ENCODE measurements at places on chromosomes 1 and 21.

- no peak for DNase-seq
Observed at GRCh38 chr1:36118447-36119204, 6.4 kb downstream of the COL8A2 start.

DNA sequence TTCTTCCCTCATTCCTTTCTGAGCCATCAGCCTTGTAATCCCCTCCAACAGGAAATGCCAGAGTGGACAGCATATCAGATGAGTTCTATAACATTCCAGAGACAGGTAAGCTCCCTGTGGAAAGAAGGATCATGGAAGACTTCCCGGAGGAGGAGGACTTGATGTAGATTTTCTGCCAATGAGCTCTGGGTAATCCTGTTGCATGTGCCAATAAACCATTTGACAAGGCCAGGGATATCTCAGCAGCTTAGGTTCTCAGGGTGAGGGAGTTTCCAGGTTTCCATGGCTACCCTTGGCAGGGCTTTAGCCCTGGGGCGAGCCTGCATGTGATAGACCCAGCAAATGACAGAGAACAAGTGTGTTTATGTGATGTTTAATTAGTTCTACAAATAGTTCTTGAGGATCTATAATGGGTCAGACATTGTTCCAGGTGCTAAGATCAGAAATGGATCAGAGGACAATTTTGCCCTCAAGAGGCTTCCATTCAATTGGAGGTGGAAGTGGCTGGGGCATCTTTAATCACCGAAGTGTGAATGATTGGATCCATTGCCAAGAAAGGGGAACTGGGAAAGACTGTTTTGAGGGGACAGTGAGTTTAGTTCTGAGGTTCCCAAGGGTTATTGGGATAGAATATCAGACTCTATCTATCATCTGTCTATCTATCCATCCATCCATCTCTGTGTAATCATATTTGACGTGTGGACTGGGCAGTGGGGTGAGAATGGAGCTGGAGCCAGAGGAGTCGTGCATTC, 6.9 kb downstream of the PLA2G5 start:
- DNase-seq: peak; percentile 36

DNA sequence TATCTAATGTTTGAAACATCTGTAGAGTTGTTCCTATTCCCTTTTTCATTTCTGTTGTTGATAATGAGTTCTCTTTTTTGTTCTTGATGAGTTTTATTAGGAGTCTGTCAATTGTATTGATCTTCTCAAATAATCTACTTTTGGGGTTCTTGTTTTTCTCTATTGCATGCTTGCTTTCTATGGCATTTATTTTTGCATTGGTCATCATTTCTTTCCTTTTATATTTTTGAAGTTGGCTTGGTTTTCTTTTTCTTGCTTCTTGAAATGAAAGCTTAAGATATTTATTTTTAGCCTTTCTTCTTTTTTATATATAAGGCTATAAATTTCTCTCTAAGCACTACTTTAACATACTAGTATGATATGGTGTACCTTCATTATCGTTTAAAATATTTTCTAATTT, 381.8 kb downstream of the NPHP4 start:
- no peak for DNase-seq

DNA sequence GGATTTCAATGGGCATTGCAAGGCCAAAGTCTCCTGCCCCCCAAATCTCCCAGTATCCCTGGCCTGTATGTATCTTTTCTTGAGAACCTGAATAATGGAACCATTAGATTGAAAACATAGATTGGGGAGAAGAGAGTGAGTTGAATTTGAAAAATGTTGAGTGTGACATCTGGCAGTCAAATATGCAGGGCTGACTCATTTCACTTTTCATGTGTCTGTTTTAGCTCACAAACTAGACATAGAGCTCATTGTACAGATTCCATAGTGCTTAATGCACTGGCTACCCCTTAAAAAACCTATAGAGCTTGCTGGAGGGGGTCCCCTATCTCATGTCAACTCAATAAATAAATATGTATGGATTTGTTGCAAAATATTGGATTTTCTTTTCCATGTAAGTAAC, 30.8 kb downstream of the DDR2 start:
- DNase-seq: peak; percentile 20

DNA sequence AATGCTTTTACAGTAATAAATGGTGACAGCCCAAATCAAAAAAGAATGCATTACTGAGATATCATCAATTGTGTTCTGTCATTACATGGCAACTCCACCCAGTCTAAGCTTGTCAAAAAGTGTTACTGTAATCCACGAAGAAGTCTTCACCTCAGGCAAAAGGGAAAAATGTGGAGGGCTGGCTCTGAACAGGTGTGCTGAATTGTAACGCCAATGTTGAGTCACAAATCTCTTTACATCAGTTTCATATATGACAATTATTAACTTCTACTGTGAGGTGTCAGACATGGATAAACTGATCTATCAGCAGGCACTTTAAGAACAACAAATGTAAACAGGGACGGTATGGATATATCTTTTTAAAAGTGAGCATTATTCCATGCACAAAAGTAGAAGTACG, 98.5 kb upstream of the DMRTA2 start:
- no peak for DNase-seq

DNA sequence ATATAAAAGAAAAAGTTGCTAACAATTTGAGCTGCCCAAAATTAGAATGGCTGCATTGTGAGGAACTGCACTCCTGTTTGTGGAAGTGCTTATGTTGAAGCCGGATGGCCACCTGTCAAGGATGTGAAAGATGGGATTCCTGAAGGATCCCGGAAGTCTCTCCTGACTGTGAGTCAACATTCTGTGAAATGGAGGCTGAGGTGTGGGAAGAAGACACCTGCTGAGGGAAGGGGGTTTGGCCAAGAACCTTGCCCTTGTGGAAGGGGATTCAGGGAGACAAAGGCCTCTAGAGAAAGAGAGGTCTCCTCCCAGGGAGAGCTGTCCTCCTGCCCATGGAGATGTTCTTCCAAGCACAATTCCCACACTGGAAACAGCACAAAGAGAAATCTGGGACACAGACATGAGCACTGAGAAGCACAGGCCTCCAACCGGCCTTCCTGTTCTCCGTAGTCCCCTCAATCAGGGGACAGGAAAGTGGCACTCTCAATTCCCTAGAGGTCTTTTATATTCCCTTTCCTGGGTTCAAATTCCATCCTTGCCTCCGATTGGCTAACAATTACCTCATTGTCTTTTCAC, 70.5 kb downstream of the CD2 start:
- DNase-seq: no peak

DNA sequence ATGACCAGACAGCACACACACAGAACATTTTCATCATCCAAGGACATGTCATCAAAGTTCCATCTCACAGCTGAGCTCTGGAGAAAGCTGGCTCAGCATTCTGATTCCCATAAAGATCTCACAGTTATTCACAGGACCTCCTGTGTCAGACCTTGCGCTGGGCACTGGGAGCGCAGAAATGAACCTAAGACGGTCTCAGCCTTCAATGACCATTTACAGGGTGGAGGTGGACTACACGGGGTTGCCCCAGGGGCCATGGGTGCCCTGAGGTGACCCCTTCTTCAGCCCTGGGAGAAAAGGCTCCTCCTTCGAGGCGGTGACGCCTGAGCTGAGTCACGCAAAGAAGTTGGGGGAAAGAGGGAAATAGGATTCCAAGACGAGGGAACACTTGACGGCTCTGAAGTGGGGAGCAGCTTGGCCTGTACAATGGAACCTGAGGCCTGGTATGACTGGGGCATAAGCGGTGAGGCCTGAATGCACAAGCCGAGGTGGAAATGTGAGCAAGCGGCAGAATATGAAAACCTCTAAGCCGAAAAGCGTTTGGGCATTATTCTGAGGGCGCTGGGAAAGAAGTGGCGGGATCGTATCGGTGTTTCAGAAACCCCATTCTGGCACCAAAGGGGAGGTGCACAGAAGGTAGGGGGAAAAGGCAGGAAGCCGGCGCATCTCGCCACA, 797 bp downstream of the CC2D1B start:
- DNase-seq: no peak

GRCh38 chr1:161133220-161133740, 813 bp upstream of the DEDD start:
- DNase-seq: no peak

- no peak for DNase-seq
Observed at GRCh38 chr1:174556392-174556791, 108.6 kb downstream of the GPR52 start.

- DNase-seq: no peak
Observed at GRCh38 chr1:183827801-183828200, 22.9 kb downstream of the RGL1 start.

- no peak for DNase-seq
Observed at GRCh38 chr1:111499026-111499785, 4.2 kb downstream of the ADORA3 start.

GRCh38 chr1:176177764-176178163, 29.3 kb downstream of the COP1 start:
- DNase-seq: peak; percentile 19

DNA sequence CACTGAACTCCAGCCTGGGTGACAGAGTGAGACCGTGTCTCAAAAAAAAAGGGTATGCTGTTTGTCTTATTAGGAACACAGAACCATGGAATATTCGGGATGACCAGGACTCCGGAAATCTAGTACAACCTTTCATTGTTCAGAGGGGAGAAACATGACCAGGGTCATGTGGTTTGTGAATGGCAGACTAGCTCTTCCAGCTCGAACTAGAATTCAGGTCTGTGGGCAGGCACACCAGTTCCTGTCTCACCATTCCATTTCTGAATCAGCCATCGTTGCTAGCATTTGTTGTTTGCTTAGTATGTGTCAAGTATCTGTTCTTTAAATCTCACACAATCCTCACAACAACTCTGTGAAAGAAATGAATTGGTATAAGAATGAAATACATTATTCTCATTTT, 50.9 kb downstream of the MDM4 start:
- DNase-seq: no peak

DNA sequence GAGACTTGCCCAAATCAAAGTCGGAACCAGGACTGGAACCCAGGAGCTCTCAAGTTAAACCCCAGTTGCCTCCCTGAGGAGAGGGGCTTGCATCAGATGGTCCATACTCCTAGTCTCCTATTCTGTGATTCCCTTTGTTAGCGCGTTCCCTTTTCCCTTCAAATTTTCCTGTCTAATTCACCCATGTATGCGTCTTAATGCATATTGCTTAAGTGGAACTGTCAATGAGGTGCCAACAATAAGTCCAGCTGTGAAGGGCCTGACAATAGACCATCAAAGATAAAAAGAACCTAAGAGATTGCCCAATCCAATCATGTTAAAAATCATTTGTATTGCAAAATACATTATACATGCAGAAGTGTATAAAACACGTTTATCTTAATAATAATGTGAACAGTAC, 634 bp upstream of the SPATA6 start:
- DNase-seq: no peak

GRCh38 chr1:39411526-39412478, 79.6 kb upstream of the BMP8A start:
- peak; percentile 65 for DNase-seq
